Foreskin keratinocyte (primary cell): ENCODE measurements at places on chromosomes 7 and 10. TPM values are rescaled to one million over a fixed set of nuclear protein-coding genes. Genes with fewer than 3 reads are reported as not detected.

AGR3 gene
- not detected in 2 replicates for total RNA-seq

TMEM26 gene
- not detected in 2 replicates for total RNA-seq

- no peak for DNase-seq
Measured at GRCh38 chr10:99449023-99449422, 18.6 kb upstream of the GOT1 start.

DNA sequence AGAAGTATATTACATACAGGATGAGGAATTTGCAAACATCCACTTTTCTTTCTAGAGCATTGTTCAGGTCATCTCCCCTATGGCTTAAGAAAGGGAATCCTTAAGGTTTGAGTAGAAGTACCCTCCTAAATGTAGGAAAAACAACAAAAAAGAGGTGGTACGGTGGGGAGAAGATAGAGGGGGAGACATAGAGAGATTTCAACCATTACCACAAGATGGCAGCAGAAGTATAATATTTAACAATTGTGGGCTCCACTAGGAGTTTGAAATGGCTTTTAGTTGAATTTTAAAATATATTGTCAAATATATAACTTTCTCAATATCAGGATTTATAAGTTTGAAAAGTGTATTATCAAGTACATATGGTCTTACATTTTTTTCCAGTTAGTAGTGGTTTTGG is 72.7 kb upstream of the PRKG1 start:
- DNase-seq, result no peak

GRCh38 chr7:480531-481218 is 39.0 kb downstream of the PDGFA start:
- no peak for DNase-seq

- DNase-seq, result no peak
Measured at GRCh38 chr7:36942541-36942940, 218.2 kb upstream of the AOAH start.

DNA sequence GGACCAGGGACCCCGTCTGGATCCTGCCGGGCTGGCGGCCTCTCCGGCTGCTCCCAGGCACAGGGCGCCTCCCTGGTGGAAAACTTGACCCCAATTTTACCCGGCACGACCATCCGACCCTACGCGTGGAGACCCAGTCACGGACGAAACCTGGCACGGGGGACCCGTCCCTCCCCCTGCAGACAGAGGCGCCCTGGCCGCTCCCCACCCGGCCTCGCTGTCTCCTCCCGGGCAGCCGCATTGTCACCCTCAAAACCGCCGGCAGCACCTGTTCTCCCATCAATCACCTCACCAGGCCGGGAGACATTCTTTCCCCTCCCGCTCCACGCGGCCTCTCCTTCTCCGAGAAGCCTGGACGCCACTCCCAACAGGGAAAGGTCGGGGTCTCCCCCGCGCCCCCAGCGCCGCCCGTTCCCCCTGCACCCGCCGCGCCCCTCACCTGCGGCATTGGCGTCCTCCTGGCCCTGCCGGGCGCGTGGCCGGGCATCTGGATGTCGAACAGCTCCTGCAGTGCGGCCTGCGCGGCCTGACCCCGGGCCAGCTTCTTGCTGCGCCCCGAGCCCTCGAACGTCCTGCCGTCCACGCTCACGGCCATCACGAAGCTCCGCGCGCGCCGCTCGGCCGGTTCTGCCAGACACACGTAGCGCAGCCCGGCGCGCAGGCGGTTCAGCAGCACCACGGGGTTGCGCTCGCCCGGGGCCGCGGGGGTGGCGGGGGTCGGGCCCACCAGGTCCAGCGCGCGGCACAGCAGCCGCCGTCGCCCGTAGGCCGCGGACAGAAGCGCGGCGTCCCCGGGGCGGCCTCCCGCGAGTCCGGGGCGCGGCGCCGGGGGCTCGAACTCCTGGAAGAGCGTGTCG is 306.6 kb downstream of the WDR37 start:
- no peak for DNase-seq
